Esophagus squamous epithelium (tissue), 5 donors: ENCODE measurements at places on chromosomes 4 and X. TPM values are rescaled to one million over a fixed set of nuclear protein-coding genes. Genes with fewer than 3 reads are reported as not detected.

Gene USP51
- 0.59 TPM for total RNA-seq

DNA sequence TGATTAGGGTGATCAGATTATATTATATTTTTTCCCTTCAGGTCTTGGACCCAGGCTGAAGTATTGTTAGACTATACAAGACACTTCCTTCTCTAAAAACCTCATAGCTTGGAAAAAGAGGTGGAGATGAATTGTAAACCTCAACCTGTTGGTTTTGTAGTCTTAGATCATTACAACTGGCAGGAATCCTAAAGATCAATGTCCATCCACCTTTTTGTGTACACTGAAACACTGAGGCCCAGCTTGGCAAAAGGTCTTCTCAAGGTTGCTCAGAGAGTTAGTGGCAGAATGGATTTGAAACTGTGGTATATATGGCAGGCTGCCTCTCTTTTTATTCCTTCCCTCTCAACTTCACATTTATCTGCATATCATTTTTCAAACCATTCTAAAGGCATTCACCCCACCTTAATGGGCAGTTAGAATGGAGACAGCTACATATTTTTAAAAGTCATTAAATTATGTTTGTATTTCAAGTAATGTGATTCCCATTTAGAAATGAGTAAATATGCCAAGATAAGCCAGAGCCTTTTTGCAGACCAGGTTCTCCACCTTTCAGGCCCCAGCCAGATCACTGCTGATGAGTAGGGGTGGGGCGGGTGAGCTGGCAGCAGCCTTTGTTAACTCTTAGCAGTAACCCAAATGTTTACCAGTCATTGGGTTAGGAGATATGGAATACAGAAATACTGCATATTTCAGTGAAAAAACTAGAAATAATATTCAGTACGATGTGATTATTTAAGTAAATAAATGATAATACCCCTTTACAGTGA is 243.2 kb upstream of the F9 start:
- no peak overlapping the region for H3K27ac ChIP-seq
- no peaks in the 10 kb centered on the region for H3K36me3 ChIP-seq
- H3K4me3 ChIP-seq = no peak overlapping the region
- no peaks in the 10 kb centered on the region for H3K4me1 ChIP-seq
- no peaks in the 10 kb centered on the region for H3K27me3 ChIP-seq

DNA sequence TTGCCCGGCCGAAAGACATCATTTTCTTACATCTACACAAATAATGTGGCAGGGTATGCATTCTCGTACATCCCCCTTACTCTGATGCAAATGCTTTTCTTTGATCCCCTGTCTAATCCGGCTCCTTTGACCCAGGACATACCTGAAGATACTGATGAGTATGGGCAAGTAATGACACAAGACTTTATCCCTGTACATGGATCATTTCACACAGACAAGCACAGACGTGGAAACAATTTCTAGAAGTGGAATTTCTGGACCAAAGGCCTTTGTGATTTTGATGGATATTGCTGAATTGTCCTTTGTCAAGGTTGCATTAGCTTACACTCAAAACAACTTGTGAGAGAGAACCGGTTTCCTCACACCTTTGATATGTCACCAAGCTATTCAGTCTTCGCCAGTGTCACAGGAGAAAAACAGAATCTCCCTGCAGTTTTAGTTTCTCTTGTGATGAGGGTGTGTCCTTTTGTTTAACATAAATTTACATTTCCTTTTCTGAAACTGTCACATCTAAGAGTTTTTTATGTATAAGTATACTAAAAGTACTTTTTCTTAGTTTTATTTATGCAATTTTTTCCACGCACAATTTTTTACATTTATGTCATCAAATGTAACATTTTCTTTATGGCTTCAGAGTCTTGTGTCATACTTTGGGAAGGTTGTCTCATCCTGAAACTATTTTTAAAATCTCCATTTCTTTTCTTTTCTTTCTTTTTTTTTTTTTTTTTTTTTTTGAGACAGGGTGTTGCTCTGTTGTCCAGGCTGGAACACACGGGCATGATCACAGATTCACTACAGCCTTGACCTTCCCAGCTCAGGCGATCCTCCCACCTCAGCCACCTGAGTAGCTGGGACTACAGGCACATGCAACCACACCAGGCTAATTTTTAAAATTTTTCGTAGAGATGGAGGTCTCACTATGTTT is 25.2 kb downstream of the RWDD4 start:
- H3K27ac ChIP-seq = no peak overlapping the region
- H3K4me1 ChIP-seq = no peaks in the 10 kb centered on the region
- H3K4me3 ChIP-seq = no peak overlapping the region
- no peaks in the 10 kb centered on the region for H3K27me3 ChIP-seq
- no peak for DNase-seq

DNA sequence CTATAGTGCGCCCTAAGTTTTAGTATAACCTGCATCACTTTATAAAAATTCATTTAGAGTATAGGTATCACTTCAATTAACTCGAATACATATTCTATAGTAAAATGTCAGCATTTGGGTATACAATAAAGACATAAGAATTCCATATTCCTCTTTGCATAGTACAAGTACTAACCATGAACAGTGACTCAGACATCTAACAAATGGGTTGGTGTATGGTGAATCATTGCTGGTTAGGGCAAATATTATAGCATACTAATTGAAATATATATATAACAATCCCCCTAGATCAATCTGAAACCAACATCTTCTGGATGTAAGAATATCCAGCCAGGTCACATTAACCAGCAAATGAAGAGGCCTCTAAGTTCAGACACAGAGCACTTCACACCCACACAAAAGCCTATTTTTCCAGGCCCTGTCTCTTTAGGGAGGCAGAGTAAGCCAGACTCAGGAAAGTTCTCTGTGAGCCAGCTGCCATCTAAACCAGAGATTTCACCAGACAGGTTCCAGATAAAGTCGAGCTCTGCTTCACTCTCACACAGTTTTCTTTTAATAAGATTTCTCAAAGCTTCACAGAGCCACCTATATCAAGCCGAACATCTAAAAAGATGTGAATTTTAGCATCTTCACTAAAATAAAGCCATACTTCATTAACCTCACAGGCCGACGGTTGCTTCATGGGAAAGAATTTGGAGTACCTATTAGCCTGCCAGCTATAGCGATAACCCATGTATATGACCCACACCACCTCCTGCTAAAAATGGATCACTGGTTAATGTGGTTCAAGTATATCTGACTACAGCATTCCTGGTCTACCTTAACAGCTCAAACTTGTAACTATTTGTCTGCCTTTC is 200.0 kb upstream of the FTHL17 start:
- no peak for DNase-seq
- H3K36me3 ChIP-seq = no peaks in the 10 kb centered on the region
- no peak overlapping the region for H3K27ac ChIP-seq
- no peak overlapping the region for H3K4me3 ChIP-seq
- no peaks in the 10 kb centered on the region for H3K27me3 ChIP-seq

DNA sequence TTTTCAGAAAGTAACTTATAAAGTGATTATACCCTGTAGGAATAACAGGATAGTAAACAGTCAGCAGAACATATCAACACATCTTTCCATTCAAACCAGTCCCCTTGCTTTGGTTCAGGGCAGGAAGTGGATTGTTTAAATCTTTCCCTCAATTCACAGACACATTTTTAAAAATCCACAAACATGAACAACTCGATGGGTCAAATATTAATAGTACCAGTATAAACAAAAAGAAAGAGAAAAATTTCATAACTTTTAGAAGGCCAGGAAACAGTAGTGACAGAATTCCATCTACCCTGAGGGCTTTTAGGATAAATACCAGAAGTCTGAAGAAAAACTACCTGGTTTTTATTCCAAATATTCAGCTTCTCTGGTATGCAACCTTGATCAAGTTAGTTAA is 1072.8 kb upstream of the PABPC4L start:
- H3K27me3 ChIP-seq = no peaks in the 10 kb centered on the region
- H3K27ac ChIP-seq = no peak overlapping the region
- H3K4me1 ChIP-seq = no peaks in the 10 kb centered on the region
- no peak overlapping the region for H3K4me3 ChIP-seq
